ENCODE measurements at places on chromosomes 3 and 15.

- DNase-seq = no peak
Observed at GRCh38 chr3:71063773-71064290, 519.7 kb downstream of the FOXP1 start.

DNA sequence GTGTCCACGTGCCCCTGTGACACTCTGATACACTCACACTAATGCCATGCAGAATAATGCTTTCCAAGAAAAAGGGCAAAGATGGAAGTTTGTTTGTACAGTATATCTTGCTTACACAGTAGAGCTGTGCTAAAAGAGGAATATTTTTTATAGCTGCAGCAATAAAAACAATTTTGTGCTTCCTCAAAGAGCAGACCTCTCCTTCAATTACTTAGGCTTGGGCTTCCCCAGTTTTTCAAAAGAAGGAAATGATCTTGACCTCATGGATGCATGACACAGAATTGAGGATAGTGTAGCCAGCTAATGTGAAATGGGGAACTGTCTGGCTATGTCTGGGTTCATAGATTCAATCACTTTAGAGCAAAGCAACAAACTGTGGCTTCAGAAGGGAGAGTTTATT is 137.4 kb downstream of the STT3B start:
- no peak for DNase-seq

- no peak for DNase-seq
Observed at GRCh38 chr3:186828340-186828739, 14.2 kb upstream of the ADIPOQ start.

GRCh38 chr3:78913711-78914110 is 854.1 kb downstream of the ROBO1 start:
- DNase-seq = no peak

- no peak for DNase-seq
Observed at GRCh38 chr3:151918253-151919029, 45.0 kb downstream of the SUCNR1 start.

- DNase-seq = no peak
Observed at GRCh38 chr3:50602595-50603191, 8.9 kb downstream of the CISH start.

DNA sequence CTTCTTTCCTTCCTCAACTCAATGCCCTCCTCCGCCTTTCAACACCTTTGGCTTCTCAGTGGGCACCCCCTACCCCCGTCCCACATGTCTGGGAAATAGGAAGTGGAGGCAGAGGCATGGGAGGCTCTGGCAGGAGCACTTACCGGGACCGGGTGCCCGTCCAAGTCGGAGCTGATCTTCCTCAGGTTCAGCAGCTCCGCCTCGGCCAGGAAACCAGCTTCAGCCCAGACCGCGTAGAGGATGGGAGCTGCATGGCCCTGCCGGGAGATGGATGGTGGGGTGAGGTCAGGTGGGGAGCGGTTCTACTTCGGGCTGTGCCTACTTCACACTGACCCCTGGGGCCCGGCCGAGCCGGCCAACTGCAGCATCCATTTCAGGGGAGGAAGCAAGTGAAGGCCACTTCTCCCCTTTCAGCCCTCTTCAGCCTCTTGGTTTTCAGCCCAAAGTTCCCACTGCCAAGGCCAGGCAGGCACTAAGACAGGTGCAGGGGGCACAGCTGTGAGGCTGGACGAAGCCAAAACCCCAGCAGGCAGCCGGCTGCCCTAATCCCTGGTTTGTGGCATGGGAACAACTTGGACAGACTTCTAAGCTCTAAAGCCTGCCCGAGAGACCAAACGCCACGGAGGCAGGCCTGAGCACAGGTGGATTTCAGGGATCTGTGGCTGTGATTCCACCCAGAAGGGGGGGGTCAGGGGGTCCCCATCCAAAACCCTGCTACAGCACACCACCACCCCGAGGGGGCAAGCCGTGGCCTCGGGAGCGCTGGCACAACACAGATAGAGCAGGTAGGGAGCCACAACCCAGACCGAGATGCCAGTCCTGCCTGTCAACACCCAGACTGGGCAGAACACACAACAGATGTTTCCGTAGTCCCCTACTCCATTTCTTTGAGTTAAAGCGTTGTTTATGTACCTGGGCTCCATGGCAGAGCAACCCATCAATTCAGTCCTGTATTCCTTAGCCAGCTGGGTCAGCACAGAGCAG is 14.5 kb downstream of the TKT start:
- DNase-seq = no peak

- DNase-seq = no peak
Observed at GRCh38 chr3:137764001-137764433, at the start of gene SOX14. Gene SOX14, plus strand, starts transcription at chr3:137764315. Its CDS starts 470 bp downstream, at chr3:137764785.

- no peak for DNase-seq
Observed at GRCh38 chr3:159236321-159236720, 434.5 kb downstream of the MFSD1 start.

DNA sequence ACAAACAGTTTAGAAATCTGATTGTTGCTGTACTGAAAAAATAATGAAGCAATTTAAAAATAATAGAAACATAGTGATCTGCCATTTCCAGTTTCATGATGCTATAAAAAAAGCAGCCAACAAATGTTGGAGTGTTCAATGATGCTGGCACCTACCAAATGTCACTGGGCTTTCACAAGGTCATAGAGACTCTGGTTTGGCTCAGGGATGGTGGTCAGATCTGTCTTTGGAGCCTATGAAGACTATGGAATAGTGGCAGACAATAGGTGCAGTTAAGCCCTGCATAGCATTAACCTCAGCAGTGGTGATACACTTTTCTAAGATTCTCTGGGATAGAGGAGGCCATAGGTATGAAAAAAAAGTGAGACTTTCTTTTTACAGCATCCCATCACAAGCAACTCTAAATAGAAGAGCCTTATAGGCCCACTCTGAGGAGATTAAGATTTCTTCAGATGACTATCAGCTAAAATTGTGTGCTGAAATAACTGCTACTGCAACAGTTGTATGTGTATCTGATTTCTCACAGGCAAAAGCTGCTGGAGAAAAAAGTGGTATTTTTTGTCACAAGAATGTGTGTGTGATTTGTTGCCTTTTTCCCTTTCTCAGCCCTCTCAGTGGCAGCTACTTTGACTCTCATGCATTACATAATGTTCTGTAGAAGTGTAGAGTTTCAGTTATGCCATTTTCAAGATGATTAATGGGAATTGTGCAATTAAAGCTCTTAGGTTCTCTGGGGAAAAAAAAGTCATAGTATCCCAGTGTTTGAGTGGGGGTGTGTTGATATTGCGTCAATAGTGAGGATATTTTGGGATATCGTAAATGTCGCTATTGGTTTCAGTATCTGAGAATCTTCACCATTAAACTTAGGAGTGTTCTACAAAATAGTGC is 137.4 kb downstream of the MBNL1 start:
- no peak for DNase-seq

GRCh38 chr15:41671656-41672648 is 11.7 kb downstream of the MGA start:
- DNase-seq = no peak

DNA sequence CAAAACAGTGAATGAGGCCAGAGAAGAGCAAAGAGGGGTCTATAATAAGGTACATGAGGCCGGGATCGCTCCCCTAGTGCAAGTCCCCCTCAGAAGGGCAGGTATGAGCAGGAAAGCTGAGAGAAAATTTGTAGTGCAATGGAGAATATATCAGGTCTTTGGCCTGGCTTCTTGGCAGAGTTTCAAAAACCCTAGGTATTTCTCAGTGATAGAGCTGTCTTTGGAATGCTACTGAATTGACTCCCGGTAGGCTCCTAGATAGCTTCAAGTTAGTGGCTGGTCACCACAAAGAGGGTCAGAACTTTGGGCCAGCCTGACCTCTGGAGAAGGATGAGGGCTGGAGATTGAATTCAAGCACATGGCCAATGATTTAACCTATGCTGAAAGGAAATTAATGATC is 30.6 kb upstream of the OXTR start:
- no peak for DNase-seq

DNA sequence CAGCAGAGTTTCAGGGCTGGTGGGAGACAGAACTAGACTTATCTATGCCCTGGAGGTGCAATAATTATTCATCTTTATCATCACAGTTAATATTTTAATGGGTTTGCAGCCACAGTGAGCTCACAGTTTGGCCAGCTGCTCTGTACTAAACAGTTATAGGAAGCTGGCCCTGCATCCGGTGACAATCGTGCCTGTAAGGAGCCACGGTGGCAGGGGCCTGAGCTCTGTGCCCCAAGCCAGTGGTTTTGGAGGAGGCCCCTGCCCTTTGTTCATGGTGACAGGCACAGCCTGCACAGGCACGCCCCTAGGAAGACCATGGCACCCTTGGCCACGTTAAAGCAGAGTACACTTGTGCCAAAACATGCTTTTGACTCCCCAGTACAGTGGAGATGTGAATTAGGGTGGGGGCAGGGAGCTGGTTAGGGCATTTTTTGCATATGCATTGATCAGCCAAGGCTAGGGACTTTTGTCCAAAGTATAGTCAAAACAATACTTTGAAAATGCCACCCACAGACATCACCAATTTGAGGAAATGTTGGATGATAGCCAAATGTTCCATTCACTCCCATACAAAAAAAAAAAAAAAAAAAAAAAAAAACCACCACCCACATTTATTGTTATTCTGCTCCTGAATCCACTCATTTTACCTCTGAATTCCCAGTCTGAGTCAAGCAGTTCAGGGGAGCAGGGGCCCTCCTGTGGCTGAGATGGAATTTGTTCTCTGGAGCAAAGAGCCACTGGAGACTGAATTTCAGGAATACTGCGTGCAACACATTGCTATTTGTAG is 3.4 kb upstream of the RFTN1 start:
- DNase-seq = no peak

DNA sequence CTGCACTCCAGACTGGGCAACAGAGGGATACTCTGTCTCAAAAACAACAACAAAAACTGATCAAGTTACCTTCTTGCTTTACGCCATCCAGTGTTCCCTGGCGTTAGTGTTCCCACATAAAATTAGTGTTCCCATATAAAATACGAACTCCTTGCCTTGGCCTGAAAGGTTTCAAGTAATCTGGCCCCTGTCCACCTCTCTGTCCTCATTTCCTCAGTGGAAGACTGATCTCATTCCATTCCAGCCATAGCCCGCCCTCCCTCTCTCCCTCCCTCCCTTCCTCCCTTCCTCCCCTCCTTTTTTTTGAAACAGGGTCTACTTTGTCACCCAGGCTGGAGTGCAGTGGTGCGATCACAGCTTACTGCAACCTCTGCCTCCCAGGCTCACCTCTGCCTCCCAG is 2.8 kb upstream of the CAND2 start:
- DNase-seq = no peak

GRCh38 chr3:140023616-140024530 is 88.9 kb downstream of the CLSTN2 start:
- no peak for DNase-seq

DNA sequence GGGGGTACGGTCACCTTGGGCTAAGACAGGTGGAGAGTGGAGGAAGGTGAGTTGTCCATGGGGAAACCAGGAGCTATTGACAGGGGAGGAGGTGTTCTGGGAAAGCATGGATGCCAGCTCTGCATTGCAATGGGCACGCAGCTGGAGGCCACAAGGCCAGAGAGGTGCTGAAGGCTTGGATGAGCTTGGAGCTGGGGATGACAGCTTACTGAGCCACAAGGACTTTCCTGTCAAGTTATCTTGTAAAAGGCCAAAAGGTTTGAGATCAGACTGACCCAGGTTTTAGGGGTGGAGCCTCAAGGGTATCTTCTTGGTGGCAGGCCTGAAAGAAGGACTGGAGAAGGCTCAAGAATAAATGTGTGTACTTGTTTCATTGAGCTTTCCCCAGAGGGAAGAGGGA is 115.2 kb downstream of the ASB7 start:
- DNase-seq = no peak

- DNase-seq = no peak
Observed at GRCh38 chr15:39363761-39364586, 216.9 kb upstream of the THBS1 start.

- no peak for DNase-seq
Observed at GRCh38 chr15:52783929-52784798, 6.0 kb downstream of the ONECUT1 start.

- no peak for DNase-seq
Observed at GRCh38 chr3:12392101-12392878, 92.0 kb upstream of the TSEN2 start.

DNA sequence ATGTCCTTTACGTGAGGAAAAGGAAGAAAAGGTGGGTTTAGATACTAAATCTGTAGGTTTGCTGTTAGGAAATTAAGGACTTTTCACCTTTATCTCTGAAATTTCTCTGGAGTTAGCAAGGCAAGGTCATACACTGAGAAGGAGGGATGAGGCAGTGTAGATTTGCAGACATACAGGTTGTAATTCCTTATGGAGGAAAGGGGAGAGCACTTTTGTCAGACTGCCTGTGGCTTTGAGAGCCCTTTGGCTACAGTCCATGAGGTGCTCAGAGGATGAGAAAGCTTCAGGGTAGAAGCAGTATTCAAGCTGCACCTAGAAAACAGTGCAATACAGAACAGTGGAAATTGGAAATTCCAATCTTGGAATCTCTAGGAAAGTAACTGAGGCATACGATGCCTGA is 8.3 kb downstream of the RPL14 start:
- DNase-seq = no peak

DNA sequence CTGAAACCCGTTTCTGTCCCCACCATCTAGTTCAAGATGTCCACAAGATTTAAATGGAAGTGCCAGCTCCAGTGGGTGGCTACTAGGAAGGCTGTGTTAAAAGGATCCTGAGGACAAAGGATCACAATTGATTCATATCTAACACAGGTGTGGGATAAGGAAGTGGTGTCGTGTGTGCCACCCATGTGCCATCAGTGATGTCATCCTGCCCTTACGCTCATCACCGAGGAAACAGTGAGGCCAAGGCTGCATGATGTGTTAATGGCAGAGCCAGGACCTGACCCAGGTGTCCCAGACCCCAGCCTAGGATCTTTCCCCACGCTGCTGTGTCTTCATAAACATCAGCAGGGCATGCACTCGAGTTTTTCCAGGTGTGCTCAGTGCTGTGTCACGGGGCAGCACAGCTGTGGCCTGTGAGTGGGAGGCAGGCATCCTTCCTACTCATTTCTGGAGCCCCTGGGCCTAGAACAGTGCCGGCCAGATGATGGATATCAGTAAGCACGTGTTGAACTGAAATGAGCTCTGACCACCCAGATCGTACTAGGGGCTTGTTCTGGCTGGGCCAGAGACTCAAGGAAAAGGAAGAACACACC is 10.6 kb upstream of the TGM5 start:
- no peak for DNase-seq

DNA sequence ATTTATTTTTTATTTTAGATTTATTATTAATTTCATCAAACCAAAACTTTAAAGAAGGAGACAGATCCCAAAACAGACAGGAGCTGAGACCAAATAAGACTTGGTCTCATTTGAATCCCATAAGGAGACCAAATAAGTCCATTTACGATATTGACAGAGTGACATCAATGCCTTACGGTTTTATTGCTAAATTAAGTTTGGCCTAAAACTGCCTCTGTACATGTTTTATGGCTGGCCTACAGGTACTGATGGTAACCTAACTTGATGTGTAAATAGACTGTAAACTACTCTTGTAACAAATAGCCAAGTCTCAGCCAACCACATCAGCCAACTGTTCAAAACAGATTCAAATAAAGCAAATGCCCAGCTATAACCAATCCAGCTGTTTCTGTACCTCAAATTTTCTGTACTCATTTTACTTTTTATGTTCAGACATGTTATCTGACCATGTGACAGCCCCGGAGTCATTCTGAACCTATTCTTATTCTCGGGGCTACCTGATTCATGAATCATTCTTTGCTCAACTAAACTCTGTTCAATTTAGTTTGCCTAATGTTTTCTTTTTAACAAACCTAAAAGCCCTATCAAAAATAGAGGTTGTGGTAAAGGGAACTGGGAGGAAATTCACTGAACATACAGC is 89.4 kb upstream of the CDAN1 start:
- no peak for DNase-seq

All from thoracic aorta (tissue), 2 donors.